ENCODE measurements at places on chromosomes 16 and 17.

GRCh38 chr17:27756467-27757371 lies 43.6 kb downstream of the NOS2 start:
- no peak for DNase-seq

DNA sequence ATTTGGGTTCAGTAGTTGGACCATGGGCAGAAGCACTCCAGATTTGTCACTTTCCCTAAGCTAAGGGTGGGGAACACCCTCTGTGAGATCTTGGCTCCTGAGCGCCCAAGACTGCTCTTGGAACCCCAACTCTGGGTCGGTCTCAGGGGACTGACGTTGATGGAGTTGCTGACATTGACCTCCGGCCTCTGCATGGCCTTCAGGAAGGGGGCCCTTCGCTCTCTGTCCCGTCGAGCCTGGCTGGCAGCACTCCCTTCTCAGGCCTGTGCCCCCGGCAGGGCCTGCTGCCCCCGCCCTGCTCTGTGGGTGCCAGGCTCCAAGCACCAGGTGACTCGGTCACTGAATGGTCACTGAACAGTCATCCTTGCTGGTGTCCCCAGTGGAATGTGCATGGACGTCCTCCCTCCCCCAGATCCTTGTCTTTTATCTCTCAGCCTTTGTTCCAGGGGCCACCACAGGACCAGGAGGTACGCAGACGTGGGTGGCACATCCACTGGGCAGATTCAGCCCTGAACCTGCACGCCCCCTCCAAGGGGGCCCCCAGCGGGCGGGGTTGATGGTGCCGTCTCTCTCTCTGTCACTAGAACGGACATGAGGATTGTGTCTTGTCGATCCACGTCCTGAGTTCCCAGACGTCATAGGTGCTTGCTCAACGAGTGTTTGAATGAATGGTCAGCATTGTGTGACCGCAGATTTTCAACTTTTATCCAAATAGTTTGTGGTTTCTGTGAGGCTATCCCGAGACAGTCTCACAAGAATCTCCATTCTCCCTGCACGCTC lies 314.5 kb downstream of the SEC14L1 start:
- no peak for DNase-seq

- no peak for DNase-seq
Observed at GRCh38 chr17:30344283-30345088, 10.6 kb upstream of the TMIGD1 start.

DNA sequence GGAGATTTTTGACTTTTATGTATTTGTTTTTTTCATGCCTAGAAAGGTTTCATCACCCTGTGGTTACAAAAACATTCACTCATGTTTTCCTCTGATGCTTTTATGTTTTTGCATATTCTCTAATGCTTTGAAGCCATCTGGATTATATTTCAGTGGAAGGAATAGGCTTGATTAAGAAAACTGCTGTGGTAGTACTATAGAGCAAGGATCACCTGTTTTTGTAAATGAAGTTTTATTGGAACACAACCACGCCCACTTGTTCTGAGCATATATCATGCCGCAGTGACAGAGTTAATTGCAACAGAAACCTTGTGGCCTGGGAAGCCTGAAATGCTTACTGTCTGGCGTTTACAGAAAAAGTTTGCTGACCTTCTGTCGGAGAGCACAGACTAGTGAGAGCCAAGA lies 11.5 kb downstream of the COX10 start:
- DNase-seq, result no peak

DNA sequence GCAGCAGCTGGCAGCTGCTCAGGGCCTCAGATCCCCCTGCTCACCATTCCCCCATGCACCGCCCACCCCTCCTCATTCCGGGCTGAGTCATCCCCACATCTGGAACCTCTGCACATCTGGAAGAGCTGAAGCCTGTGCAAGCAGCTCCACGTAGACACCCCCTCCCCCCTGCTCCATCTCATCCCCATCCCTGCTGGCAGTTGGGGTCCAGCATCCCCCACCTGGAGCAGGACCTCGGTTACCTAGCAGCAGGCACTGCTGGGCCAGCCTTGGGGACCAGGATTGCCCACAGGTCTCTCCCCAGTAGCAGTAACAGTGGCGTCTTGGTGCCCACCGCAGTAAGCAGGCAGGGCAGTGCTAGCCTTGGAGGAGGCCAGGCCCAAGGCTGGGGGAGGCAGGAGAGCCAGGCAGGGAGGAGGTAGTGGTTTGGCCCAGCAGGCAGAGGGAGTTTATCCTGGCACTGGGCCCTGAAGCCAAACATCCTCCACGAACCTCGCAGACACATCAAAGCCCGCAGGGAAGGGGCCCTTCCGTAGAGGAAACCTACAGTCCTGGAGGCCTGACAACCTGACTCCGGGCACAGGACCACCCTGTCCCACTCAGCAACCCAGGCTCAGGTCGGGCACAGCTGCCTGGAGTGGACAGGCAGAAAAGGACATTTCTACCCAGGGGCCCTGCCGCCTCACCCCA lies 7.7 kb upstream of the TMEM92 start:
- DNase-seq, result no peak

DNA sequence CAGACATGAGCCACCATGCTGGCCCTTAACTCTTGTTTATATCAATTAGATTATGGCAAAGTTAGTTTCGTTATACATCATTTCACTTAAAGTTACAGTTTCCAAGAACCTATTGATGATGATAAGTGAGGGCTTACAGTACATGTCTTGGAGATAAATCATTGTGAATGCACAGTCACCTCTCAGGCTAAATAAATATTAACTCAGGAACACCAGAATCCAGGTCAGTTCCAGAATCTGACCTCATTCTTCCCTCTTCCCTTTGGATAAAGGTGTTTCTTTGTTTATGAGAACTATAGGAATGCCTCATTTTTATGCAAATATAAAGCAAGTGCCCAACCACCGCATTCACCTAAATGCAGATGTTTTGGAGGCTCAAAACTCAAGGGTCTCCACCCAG lies 48.4 kb upstream of the CRYM start:
- no peak for DNase-seq

- DNase-seq, result no peak
Observed at GRCh38 chr16:26316683-26317464, 625.1 kb downstream of the HS3ST4 start.

DNA sequence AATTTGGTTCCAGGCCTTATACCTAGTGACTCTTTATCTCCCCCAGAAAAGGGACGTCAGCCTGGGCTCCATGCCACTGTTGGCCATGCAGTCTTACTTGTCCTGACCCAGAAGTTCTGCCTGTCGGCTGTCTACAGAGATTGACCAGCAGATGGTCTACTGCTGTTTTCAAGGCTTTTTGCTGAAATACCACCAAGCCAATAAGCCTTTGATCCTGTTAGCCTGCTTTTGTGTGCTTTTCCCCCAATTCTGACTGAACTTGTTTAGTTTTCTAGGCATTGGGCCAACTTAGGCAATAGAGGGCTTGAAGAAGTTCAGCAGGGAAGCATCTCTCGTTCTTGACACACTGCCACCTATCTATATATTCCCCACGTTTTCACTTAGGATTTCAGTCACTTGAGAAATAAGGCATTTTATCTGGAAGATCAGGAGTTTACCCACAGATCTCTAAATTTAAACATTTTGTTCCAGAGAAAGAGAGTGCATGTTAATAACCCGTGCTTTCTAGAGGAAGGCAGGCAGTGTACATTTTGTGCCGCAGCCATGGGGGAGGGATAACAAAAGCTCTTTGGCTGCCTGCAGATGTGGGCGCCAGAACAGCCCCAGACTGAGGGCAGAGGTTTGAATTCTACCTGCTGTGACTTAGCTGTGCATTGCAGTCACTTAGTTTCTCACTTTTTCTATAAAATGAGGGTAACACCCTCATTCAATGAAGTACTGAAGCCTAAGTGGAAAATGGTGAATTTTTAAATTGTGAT lies 12.3 kb upstream of the CARMIL2 start:
- DNase-seq, result no peak

DNA sequence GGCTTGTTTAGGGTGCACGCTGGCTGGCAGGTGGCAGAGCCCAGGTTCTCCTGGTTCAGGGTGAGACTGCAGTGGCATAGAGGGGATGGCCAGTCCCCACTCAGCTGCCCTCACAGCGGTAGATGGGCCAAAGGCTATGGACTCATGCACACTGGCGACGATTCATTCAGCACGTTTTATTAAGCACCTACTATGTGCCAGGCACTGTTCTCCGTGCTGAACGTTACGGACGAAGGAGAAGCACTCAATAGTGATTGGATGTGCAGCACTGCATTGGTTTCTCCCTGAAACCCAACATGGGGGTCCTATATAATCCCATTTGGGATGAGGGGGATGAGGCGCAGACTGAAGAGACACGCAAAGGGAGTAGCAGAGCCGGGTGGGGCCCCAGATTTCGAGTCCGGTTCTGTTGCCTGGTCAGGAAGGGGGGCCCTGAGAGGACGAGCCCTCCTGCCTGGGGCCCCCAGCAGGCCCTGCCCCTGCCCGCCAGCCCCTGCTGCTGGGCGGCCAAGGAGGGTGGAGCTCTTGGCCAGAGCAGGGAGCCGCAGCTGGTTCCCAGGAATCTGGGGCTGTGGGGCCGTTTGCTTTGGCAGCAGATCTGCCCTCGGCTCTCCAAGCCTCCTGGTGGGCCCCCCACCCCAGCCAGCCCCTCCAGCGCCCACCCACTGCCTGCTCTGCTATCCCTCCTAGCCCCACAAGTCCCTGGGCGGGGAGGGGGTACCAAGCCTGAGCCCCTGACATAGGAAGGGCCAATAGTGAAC lies 8.8 kb downstream of the GLIS2 start:
- no peak for DNase-seq

- DNase-seq, result no peak
Observed at GRCh38 chr16:23670137-23670776, 8.4 kb upstream of the PLK1 start.

DNA sequence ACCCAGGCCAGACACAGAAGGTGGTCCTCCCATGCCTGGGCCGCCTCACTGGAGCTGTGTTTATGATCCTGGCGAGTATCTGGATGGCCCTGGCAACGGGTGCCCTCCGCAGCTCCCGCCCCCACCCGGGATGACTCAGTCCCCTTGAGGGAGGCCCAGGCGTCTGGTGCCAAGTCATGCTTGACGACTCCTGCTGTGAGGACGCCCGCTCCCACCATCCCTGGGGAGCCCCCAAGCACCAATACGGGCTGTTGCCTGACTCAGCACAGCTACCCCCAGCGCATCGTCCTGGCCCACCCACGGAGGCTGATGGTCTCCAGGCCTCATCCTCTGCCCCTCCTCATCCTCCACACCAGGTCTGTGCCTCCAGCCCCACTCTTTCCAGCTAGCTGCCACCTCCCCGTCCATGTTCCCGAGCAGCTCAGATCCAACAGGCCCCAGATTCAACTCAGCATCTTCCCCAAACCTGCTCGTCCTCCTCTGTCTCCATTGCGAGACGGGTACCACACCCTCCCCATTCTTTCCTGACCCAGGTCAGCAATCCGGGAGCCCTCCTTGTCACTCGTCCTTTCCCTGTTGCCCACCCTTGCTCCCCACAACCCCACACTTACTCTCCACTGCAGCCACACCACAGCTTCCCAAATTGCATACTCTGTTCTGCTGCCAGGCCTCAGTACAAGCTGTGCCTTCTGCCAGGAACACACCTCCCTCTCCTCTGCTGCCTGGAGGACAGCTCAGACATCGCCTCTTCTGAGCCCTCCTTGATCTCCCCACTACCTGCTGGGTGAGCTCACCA lies 2.6 kb downstream of the CAMKK1 start:
- no peak for DNase-seq

DNA sequence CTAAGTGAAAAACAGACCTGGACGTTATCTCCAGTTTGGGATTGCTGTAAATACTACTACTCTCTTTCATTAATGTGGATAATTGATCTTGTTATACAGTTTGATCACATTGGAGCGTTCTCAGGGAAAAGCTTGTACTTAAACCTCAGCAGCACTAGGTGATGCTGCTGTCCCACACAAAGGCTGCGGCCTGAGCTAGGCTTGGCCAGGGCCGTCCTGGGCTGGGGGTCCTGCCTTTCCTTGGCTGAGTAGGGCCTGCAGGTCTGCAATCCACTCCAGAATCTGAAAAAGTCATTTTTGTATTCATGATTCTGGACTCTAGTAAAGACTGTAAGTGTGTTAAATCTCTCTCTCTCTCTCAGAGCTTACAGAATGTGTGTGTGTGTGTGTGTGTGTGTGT lies 23.7 kb upstream of the PMFBP1 start:
- no peak for DNase-seq

DNA sequence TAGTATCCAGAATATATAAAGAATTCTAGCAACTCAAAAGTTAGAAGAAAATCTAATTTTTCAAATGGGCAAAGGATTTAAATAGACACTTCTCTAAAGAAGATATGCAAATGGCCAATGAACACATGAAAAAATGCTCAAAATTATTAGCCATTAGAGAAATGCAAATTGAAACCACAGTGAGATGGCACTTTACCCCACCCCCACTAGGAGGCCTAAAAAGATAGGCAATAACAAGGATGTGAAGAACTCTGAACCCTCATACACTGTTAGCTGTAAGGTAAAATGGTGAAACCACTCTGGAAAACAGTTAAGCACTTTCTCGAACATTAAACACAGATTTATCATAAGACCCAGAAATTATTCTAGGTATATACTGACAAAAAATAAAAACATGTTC lies 71.4 kb upstream of the IRX6 start:
- DNase-seq, result no peak

DNA sequence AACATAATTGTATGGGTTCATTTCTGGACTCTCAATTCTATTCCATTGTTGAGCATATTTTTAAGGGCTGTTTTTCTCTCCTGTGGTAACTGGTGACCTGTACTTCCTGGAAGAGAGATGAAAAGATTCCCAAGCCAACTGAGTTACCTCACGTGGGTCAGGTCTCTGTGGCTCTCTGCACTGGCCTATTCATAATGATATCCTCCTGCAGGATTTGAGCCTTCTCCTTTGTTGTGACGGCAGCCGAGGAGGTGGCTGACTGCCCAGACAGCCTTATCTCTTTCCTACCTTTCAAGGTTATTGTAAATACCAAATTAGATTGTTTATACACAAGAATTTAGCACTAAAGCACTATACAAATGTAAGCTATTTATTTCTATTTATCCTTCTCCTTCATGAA lies 2.7 kb upstream of the ACE start:
- DNase-seq, result no peak

- no peak for DNase-seq
Observed at GRCh38 chr17:50241431-50241830, 32.8 kb upstream of the TMEM92 start.

DNA sequence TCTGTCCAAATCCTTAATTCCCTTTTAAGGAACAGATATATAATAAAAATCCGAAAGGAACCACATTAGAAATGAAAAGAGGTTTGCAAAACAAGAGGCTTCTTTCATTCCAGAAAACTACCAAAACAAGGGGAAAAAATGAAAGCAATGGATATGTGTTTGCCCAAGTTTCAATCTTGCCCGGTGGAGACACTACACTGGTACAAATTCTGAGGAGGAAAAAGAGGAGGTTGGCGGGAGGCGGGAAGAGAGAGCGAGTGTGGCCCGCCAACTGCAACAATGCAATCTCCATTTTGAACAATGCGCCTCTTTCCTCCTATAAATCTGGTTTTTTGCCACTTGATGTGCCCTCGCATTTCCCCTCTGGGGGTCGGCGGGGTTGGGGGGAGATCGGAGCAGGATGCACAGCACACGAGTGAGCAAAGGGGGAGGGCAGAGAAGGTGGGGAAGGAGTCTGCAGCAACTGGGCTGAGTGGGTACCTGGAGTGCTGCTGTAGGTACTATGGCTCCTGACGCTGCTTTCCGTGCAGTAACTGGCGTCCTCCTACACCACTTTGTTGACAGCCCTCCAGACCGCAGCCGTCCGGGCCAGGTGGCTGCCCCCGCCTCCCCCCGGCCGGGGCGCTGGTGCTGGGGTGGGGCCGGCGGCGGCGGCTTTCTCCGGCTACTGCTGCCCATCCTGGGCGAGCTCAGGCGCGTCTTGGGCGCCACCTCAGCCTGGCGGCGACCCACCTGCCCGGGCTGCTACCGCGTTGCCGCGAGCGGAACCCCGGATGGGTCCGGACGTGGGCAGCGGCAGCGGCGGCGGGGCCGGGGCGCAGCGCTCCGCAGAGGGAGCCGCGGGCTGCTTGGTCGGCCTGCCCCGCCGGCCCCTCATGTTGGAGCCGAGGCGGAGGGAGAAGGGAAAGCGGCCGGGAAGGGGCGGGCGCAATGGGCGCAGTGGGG lies 93.8 kb upstream of the PLEKHM1 start:
- DNase-seq, result no peak
